ENCODE measurements at places on chromosomes 2 and 18. TPM values are rescaled to one million over a fixed set of nuclear protein-coding genes. Genes with fewer than 3 reads are reported as not detected.
A peak's percentile ranks its signal among the peaks of the same experiment; 100 is the strongest.

The DOK6 gene
- total RNA-seq = not detected

The CDK5R2 gene
- total RNA-seq = not detected

The B3GNT7 gene
- total RNA-seq = 0.26 TPM

The FAM117B gene
- total RNA-seq = 17.1 TPM

The SKOR2 gene
- total RNA-seq = not detected

The CXCR4 gene
- 226 TPM for total RNA-seq

DNA sequence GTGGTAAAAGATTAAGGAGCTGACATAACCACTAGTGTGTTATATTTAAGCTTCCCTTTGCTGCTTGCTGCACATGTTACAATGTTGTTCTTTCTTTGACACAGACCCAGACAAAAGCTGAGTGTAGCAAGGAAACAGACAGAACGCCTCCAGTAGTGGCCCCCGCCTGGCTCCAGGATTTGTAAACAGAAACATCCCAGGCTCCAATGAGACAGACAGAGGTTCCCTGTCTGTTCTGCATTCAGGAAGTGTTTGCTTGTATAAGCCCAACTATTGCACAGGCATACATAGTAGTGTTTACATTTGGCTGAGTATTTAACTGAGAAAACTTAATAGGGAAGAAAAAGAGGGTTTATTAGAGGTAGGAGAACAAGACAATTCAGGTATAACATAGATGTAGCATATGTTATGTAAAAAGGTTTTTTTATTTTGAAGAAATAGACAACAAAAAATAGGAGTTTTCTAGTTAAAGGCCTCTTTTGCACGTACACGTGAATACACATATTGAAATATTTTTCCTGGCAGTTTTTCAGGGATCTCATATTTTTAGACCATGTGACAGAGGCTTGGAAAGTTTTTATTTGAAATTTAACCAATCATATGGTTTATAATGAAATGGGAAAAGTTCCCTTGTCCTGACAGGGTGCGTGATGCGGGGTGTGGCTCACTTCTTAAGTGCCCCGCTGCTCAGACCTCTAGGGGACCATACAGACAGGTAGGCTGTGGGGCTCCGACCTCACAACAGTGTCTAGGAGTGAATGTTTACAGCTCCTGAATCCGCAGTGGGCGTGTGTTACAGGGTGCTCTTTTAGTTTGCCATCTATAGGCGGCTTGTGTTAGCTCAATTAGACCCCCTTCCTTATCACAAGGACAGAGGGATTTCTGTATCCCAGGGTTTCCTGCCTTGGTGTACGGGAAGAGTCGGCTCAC, 118.4 kb downstream of the BMPR2 start:
- DNase-seq = no peak

GRCh38 chr2:26574900-26575560, 66.1 kb downstream of the CIB4 start:
- no peak for DNase-seq

DNA sequence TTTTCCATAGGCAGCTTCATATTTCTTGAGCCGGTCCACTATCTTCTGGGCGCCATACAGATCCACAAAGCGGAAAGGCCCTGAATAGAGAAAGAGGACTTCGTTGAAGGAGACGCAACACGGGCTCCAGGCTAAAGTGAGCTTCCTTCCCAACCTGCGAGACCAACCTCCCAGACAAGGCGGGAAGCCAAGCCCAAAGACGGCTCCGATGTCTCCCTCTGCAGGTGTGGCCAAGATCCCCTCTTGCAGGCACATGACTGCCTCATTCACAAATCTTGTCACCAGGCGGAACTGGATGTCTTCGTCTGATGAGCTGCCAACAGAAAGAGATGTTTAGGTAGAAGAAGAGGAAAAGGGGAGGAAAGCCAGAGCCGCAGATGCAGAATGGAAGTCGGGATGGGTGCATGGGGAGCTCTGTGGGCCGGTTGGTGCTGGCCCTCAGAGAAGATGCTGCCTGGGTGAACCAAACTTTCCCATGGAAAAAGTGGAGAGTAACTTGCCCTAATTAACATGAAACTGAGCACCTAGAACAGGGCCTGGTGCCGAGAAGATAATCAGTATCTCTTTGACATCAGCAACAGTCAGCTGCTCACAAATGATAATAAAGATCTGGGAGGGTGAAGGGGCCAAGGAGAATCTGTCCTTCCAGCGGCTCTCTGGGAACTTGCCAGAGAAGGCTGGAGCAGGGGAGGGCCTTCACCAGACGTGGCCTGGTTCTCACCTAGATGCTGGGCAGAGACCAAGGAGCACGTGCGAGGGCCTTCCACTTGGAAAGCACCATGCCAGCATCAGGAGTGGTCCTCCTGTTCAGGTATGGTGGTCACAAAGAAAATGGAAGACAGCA, 18.6 kb downstream of the GAREM2 start:
- DNase-seq = no peak

DNA sequence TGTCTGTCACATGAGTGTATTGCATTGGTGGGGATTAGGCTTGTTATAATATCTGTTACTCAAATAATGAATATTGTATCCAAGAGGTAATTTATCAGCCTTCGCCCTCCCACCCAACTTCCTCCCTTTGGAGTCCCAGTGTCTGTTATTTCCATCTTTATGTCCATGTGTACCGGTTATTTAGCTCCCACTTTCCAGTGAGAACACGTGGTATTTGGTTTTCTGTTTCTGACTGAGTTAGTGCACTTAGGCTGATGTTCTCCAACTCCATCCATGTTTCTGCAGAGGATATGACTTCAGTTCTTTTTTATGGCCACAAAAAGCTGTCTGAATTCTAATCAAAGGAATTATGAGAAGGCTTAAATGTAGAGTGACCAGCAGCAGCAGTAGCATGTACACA, 104.0 kb upstream of the ARHGAP28 start:
- DNase-seq = no peak

DNA sequence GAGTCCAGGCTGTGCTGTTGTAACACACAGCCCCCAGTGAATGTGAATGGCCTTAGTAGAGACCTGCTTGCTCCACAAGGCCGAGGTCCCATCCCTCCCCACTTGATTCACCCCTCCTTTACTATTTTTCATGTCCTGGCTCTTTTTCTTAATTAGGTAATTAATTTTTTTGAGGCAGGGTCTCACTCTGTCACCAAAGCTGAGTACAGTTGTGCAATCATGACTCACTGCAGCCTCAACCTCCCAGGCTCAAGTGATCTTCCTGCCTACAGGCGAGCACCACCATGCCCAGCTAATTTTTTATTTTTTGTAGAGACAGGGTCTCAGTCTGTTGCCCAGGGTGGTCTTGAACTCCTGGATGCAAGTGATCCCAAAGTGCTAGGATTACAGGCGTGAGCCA, 19.3 kb downstream of the FBLN7 start:
- no peak for DNase-seq

GRCh38 chr2:33496726-33497125, 20.3 kb downstream of the RASGRP3 start:
- DNase-seq = no peak

- DNase-seq = no peak
These were observed 14.4 kb upstream of the MRPL19 start for GRCh38 chr2:75632091-75632701.

DNA sequence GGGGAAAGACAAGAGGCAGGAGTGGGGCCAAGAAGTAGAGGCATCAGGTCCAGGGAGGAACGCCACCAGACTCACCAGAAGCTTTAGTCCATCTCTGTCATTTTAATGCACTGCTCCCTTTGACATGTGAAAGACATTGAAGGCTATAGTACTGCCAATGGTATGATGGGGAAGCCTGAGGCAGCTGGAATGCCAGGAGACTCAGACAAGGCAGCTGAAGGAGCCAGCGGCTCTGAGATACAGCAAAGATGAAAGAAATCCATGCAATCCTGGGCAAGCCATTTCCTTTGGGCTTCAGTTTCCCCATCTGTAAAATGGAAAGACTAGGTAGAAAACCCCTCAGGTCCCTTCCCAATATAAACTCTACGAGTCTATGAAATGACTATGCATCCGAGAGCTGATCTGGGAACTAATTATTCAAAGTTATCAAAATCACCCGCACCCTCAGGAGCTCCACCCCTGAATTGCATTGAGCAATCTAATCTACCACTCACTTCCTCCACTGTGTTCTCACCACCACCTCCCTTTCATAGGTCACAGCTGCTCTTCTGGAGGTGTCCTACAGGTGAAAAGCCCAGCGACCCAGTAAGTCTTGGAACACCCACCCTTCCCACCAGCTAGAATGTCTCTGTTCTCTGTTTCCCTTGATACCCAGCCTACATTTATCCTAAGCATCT, 3.1 kb downstream of the CXCR2 start:
- DNase-seq = no peak

DNA sequence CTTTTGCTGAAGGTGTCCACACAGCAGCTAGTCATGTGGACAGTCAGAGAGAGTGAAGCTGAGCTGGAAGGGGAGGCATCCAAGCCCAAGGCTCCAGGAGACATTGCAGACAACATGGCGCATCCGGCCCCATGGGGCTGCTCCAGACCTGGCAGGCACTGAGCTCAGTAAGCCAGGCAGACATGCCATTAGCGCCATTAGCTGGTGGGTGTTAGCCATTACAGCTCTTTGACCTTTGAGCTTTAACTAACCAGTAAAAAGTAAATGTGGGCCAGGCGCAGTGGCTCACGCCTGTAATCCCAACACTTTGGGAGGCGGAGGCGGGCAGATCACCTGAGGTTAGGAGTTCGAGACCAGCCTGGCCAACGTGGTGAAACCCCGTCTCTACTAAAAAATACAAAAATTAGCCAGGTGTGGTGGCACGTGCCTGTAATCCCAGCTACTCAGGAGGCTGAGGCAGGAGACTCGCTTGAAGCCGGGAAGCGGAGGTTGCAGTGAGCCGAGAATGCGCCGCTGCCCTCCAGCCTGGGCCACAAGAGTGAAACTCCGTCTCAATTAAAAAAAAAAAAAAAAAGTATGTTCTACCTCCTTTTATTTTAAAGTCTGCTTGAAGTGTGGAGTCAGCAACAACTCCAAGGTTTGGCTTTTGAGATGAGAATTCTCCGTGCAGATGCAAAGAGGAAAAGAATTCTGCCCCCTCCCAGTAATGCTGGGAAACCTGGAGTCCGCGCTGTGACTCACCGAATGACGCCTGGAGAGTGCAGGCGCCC, 69.4 kb downstream of the TWSG1 start:
- no peak for DNase-seq

- DNase-seq = no peak
These were observed 56.8 kb upstream of the SPAG16 start for GRCh38 chr2:213227458-213227857.

DNA sequence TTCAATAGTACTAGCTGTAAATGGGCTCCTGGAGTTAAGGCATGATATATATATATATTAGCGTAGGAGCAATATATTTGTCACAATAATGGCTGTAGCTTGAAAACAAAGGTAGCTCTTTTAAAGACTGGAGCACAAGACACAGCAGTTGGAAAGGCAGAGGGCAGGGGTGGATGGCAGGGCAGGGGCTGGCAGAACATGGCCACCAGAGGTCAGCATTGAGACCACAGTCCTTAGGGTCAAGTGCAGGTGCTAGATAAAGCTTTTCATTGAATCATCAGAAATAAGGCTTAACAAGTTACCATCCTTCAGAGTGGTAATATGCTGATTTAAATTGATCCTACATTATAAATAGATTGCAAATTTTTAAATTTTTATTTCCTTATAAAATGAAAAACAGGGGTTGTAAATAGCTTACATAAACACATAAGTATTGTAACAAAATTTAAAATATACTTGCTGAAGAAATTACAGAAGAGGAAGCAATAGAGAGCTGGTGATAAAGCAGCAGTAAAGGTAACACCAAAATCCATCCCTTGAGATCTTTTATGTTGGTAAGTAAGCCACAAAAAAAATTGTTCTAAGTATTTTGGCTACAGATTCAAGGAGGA, 161.2 kb upstream of the PIEZO2 start:
- peak; percentile 50 for DNase-seq

DNA sequence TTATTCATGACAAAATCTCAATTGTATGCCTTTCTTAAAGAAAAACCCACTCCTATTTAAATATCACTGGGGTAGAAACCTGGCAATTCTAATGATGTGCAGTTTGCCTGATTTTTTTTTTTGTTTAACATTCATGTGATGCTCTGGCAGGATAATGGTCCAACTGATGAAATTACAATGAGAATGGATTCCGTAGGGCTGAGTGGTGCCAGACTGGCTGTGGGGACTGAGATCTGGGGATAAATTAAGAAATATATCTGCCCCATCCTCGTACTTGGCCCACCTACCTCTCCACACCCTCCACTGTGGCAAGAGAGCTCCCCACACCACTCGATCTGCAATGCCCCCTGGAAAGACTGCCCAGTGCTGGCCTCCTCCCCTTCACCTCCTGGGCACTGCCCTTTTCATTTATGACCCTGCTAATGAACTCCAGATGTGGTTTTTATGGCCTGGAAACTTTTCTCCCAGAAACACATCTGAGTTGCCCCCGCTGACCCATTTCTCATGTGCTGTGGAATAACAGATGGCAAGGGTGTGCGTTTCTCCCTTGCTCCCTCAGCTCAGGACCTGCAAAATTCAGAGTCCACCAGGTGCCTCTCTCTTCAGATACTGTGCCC, 33.0 kb upstream of the RPL37A start:
- DNase-seq = no peak

GRCh38 chr2:58794103-58794502, 553.0 kb upstream of the FANCL start:
- no peak for DNase-seq

DNA sequence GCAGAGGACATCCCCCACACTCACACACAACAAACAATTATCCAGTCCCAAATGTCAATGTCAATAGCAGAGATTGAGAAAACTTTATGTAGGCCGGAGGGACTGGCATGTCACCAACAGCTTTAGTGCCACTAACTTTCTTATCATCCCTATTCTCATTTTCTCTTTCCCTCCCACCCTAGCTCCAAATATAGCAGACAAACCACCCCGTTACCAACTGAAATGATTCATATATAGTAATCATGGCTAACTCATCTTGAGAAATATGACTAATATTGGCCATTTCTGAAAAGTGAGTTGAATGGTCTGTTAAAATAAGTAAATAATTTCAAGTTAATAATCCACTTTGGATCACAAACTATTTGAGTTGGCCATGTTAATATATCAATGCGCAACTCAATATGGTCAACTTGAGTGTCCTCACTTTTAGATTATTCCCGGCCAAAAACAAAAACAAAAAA, 242.1 kb upstream of the RND3 start:
- DNase-seq = no peak

GRCh38 chr2:101692041-101692440, 5.5 kb upstream of the MAP4K4 start:
- DNase-seq = no peak

DNA sequence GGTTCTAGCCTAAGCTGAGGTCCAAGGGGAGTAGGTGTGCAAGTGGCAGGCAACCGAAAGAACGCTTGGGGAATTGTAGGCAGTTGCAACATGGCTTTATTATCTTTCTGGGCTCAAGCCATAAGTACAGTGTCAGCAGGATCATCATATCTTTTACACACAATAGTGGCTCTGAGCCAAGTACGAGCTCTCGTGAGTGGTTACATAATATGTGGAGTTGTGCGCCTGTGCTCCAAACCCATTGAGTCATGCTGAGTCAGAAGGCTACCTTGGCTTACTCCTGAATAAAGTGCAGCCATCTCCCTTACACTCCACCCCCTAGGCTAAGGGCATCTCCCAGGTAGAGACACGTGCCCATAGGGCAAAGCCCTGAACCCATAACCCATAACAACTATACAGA, 233.9 kb downstream of the SATB2 start:
- no peak for DNase-seq

All from activated CD8-positive, alpha-beta T cell treated with anti-CD3 and anti-CD28 coated beads, Interleukin-2, amount 10 ng/mL, durations not matched to agents 7 days and 5 days (primary cell).